ENCODE measurements at places on chromosomes 5 and 9.

DNA sequence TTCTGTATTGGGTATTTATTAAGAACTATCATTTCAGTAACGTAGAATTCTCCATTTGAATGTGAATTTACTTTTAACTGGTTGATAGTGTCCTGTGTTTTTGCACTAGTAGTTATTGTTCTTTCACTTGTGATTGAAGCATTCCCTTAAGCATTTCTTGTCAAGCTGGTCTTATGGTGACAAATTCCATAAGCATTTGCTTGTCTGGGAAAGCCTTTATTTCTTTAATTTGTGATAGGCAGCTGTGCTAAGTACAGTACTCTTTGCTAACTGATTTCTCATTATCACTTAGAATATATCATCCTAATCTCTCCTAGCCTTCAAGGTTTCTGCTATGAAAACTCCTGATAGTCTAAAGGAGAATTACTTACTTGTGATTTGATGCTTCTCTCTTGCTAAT, 21.3 kb upstream of the SPATA31E1 start:
- DNase-seq: no peak

- peak; percentile 72 for DNase-seq
Measured at GRCh38 chr5:141182248-141182647, at the start of gene PCDHB16. TSS of gene PCDHB16 (plus strand) at chr5:141182387. CDS start at chr5:141182560, 173 bp downstream.

DNA sequence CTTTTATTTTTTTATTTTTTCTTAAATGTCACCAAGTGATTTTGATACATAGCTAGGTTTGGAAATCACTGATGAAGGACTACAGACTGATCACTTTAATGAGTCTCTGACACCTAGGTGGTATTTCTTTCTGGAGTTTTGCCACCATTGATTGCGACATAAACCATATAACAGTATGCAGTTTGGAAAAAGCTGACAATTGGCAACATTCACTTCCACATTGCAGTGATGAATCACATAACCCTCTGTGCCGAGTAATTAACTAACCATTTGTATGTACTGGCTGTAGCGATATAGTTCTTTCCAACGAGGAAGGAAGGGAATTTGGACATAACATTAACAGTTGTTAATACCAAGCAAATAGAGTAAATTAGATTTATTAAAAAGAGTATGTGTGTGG, 222.9 kb upstream of the EFNA5 start:
- DNase-seq: peak; percentile 38

- DNase-seq: no peak
Measured at GRCh38 chr5:66628561-66628960, 32.4 kb downstream of the MAST4 start.

DNA sequence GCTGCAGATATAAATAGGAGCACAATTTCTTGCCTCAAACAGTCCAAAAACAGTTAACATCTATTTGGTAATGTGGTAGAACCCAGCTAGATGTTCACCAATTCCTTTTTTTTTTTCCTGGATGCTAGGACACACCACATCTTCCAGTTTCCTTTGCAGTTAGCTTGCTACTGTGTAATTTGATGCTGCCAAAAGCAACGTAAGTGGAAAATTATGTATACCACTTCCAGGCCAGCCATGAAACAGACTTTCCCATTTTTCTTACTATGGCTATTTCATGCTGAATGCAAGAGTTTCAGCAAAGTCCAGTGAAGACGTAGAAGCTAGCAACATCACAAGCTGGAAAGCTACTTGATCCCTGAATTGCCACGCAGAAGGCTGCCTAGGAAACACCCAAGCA, 667.2 kb downstream of the TLE1 start:
- DNase-seq: no peak

GRCh38 chr9:92631452-92632343, 38.2 kb downstream of the IPPK start:
- no peak for DNase-seq

- no peak for DNase-seq
Measured at GRCh38 chr5:180631549-180632383, 17.6 kb downstream of the FLT4 start.

- no peak for DNase-seq
Measured at GRCh38 chr9:134632329-134632728, 9.3 kb upstream of the COL5A1 start.

DNA sequence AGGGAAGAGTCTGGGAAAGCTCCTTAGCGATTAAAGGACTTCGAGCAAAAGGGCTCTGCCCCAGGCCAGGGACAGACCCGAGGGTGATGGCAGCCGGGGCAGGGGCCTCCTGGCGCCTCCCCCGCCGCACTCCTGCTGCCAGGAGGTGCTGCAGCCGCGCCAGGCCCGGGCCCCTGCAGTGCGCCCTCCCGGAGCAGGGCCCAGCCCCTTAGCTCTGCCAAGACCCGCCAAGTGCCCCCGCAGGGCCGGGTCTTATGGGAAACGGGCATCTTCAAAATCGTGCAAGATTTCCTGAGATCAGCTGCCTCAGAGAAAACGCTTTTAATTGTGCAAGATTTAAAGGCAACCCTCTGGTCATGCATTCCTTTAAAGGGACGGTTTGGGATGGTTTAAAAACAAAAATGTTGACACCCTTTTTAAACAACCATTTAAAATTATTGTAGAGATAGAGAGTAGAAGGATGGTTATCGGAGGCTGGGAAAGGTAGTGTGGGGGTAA, 52.4 kb downstream of the CDC14B start:
- DNase-seq: no peak

GRCh38 chr5:83050723-83051340, 26.4 kb downstream of the TMEM167A start:
- DNase-seq: no peak

DNA sequence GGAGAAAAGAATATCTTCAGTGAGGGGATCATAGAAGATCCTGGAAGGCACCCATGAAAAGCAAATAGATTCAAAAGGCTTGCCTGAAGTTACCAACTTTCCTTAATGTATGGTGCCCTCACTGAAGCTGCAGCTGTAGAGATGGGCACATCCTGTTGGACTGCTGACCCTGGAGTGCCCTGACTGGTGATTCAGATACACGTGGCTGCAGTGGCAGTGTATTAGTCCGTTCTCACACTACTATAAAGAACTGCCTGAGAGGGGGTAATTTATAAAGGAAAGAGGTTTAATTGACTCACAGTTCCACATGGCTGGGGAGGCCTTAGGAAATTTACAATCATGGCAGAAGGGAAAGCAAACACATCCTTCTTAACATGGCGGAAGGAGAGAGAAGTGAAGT, 80.3 kb downstream of the OSMR start:
- DNase-seq: no peak

- DNase-seq: no peak
Measured at GRCh38 chr9:133468374-133468773, 8.6 kb downstream of the CACFD1 start.

- DNase-seq: no peak
Measured at GRCh38 chr9:97366476-97366875, 45.4 kb upstream of the TDRD7 start.

GRCh38 chr5:118557251-118557661, 431.1 kb downstream of the DTWD2 start:
- no peak for DNase-seq

GRCh38 chr9:92947268-92948037, at the start of gene FGD3:
TSS of gene FGD3 (plus strand) at chr9:92947523. CDS start at chr9:92976257, 28,734 bp downstream.
- DNase-seq: no peak

DNA sequence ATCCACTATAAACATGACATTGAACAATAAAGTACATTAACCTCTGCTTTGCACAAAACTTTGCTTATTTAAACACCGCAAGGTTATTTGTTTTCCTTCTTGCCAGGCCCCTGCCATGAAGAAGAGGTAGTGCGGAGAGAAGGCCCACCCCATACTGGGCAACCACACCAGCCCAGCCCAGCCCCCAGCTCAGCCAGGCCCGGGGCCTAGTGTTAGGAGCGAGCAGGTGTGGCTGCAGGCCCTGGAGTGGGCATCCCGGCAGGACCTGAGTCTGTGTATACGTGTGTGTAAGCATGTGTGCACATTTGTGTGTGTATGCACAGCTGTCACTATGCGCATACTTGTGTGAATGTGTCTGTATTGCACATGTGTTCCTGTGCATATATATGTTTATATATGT, 90.4 kb upstream of the MVB12B start:
- no peak for DNase-seq

DNA sequence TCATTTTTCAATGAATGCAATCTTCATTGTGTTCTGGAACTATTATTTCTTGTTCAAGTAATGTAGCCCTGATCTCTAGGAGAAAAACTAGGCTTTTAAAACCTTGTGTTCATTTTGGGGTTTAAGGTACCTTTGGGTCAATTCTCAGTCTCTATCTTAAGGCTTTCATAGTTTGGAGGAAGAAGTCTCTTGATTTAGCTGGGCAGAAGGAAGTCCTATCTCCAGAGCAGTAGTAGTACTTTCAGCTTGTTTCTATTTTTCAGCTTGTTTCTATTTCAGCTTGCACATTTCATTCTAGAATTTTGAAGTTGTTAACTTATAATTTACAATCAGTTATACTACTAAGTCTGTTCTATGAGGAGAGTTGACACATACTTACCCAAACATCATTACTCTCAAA, 15.2 kb downstream of the CSNK1G3 start:
- no peak for DNase-seq

- DNase-seq: peak; percentile 60
Measured at GRCh38 chr9:125631391-125632085, 75.5 kb downstream of the MAPKAP1 start.

- no peak for DNase-seq
Measured at GRCh38 chr9:85502815-85503655, 238.7 kb downstream of the AGTPBP1 start.

Measured in cerebellar cortex (tissue), 1 donor.